ENCODE measurements at places on chromosomes 5 and 9.
A peak's percentile ranks its signal among the peaks of the same experiment; 100 is the strongest.

- no peak for DNase-seq
Measured at GRCh38 chr9:9631284-9631683, 981.5 kb downstream of the PTPRD start.

- peak; percentile 51 for DNase-seq
Measured at GRCh38 chr9:132768932-132769905, 99.0 kb downstream of the GTF3C4 start.

DNA sequence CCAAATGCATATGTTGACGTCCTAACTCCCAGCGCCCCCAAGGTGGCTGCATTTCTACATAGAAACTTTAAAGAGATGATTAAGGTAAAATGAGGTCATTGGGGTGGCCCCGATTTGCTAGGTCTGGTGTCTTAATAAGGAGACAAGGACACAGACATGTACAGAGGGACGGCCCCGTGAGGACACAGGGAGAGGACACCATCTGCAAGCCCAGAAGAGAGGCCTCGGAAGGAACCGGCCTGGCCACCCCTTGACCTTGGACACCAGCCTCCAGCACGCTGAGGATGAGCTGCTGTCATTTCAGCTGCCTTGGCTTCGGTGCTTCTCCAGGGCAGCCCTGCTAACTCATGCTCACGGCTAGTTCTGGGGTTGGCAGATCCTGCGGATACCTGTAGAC lies 73.2 kb downstream of the MRPL36 start:
- no peak for DNase-seq

DNA sequence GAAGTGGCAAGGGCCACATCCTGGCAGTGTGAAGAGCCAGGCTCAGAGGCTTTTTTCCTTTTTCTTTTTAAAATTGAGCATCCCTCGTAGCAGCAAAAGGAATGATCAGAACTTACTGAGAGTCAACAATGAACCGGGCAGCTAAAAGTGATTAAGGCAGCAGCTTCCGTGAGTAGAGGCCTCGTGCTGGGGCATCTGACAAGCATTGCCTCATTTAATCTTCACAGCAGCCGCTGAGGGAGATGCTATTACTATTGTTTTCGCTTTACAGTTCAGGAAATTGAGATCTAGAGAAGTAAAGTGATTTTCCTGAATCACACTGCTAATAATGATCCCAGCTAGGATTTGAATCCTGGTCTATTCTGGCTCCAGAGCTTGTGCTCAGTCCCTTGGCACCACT lies 30.7 kb upstream of the PTGS1 start:
- no peak for DNase-seq

DNA sequence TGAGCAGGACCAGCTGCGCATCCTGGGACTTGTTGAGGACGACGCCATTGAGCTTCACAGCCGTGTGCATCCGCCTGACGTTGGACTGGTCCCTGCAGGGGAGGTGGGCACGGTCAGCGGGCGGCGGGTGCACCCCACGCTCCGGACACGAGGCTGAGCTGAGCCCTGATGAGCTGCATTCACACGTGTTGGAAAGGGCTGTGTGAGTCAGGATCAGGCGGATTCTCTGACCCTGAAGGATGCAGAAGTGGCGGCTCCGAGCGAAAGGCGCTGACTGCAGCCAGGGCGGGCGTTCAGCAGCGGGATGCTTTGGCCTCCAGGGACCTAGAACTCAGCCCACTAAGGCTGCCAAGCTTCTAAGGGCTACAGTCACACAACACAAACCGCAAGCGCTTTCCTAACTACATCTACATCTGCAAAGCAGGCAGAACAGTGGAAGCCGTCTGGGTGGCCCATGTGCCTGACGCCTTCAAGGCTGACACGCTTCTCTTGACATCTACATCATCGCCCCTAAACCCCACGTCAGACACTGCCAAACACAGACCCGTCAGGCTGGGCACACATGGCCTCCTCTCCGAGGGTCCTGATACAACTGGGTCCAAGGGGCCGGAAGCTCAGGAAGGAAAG lies 44.9 kb downstream of the NKD2 start:
- no peak for DNase-seq

GRCh38 chr5:158709279-158709678 lies 390.4 kb downstream of the EBF1 start:
- no peak for DNase-seq

- no peak for DNase-seq
Measured at GRCh38 chr9:136373300-136374182, at the start of gene CARD9. TSS of gene CARD9 (minus strand) at chr9:136373669. CDS start at chr9:136372078, 1,591 bp downstream.

DNA sequence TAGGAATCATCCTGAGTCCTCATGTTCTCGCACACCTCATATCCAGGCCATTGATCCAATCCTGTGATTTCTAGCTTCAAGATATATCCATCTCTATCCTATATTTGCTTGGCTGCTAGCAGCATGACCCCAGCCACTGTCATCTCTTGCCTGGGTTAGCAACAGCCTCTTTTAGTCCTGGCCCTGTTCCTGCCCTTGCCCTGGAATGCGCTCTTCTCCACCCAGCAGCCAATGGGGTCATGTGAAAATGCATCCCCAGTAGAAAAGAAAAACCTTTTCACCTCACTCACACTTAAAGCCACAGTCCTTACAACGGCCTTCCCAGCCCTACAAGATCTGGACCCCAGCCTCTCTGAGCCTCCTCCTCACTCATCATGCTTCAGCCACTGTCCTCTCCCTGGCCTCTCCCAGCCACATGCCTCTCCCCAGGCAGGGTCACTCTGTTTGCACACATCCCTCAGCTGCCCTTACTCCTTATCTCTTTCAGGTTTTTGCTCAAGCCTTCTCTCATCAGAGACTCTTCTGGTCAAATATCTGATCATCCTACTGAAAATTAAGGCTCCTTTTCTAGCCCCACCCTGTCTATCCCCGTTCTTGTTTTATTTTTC lies 34.3 kb upstream of the NR3C1 start:
- DNase-seq: no peak

GRCh38 chr5:36659411-36659810 lies 53.0 kb downstream of the SLC1A3 start:
- DNase-seq: no peak

DNA sequence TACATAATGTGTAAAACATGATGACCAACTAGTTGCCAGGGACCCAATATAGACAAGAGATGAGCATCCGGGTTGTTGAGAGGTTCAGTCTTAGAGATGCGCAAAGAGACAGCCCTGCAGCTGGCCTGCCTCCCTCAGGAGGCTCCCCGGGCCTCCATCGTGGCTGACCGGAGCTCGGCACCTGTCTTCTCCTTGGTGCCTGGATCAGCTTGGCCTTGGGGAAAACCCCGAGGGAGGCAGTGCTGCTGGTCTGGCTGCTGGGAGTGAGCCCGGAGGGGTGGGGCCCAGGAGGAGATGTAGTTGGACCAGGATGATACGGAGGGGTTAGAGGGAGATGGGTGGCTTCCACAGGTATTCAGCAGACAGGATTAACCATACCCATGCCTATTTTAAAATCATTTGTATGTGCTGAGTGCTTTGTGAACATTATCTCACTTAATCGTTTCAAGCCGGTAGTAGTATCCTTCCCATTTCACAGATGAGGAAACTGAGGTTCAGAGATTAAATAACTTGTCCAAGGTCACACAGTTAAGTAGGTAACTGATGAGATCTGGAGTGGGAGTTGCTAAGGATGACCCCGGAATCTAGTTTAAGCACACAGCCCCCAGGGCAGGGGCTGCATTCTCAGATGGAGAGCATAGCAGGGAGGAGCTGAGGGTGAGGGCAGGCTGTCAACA lies 173.8 kb downstream of the COL23A1 start:
- no peak for DNase-seq
